SK-N-SH (cell line): ENCODE measurements at places on chromosomes 6 and 20. TPM values are rescaled to one million over a fixed set of nuclear protein-coding genes. Genes with fewer than 3 reads are reported as not detected.

DNA sequence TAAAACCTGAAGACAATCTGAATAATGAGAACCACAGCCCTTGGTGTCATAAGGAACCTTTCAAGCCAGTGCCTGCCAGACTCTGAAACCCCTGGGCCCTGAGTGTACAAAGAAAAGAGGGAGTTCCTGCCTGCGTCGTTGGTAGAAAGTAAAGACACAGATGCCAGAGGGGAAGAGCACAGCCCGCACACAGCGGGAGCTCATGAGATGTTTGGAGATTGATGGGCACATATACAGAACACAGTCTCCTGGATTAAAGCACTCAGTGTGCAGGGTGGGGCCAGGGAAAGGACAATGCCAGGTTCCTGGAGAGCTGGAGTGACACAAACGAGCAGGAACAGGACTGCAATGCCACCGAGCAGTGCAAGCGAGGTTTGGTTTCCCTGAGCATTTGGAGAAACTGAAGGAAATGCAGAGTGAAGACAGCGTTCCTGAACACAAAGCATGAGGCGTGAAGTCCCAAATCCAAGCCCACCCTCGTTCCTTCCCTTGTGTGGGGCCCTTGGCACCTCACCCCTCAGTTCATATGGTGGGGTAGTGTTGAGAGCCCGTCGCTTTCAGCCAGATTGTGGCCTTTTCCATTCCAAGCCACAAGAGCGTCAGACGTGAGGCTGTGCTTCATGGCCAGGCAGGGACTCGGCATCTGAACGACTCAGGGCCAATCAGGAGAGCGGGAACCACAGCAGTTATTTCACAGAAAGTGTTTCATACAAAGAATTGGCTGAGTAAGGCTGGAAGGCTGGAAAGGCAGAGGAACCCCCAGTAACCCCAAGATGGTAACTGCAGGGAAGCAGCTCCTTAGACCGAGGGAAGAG, 41.0 kb upstream of the RPS6KA2 start:
- DNase-seq: no peak

The ANGPT4 gene
- not detected in 2 replicates for polyA plus RNA-seq

GRCh38 chr20:50513169-50514034, 3.2 kb downstream of the PTPN1 start:
- no peak for DNase-seq

- peak; percentile 54 for DNase-seq
These were observed 4.6 kb downstream of the OR2H2 start for GRCh38 chr6:29589423-29590048.

The TLDC2 gene
- polyA plus RNA-seq: 0.02 and 0.08 TPM in 2 replicates

GRCh38 chr20:16678779-16679178, 51.0 kb upstream of the SNRPB2 start:
- no peak for DNase-seq

DNA sequence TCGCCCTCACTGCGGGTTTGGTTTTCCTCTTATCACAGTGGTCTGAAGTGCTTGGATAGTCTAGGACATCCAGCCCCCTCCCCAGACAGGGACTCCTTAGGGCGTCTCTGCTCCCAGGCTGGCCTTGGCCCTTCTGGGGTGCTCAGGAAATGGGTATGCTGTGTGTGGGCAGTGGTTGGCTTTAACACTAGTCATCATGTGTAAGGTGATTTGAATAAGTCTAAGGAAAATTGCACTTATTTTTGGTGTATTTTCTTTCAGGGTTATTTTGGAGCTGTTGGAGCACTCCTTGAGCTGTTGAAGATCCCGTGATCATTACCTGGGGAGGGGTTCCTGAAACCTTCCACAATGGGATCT, 33.8 kb downstream of the PANK2 start:
- no peak for DNase-seq

DNA sequence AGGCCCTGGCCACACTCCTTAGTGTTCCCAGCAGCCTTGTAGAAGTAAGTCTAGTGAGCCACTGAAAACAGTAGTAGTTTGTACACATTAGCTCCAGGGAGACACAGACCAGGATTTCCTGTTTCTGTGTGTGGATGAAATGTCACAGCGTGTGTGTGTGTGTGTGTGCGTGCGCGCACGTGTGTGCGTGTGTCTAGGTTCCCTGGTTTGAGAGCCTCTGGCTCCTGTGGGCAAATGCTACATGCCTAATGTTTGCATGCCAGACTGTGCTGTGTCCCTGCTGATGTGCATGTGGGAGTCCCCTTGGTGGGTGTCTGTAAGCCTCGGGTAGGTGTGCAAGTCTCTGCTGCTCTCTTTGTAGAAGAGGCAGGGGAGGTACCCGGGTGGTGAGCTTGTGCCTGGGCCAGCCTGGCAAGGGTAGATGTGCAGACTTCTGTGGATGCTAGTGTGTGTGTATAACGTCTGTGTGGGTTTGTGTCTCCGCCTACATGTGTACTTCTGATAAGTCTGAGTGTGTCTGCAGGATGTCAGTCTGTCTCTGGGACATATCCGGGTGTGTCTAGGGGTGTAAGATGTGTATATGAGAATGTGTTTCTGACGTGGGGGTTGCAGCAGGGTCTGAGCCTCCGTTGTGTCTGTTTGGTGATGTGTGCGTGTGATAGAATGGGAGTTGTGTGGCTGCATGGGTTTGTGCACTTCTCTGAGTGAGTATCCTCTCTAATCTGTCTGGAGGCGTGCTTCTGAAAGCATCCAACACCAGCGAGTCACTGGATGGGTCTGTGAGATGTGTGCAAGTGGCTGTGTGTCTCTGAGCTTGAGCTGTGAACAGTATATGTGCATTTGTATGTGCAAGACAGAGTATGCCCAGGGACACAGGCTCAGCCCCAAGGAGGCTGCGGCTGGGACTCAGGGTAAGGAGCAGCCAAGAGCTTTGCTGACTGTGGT, 19.0 kb upstream of the TLDC2 start:
- no peak for DNase-seq

The BCL2L1 gene
- polyA plus RNA-seq: 99.9 and 103 TPM in 2 replicates

DNA sequence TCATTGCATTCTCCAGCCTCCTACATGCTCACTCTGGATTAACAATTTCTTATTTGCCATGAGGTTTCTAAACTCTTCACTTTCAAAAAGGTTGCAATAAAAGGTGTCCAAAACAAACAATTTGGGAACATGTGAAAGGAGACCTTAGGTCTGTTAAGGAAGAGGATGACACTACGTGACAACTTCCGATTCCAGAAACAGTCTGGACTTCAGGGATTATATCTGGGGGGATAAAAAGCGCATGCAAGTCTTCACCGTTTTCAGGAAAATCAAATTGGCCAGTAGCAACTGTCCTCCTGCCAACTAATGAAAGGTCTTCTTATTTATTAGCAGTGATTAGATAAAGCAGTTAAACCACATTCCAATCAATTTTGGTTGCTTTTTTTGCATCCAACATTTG, 1.8 kb downstream of the ZDHHC14 start:
- DNase-seq: no peak

The BMP7 gene
- 0.10 TPM in 1 of 2 replicates, not detected in the other for polyA plus RNA-seq

The EIF6 gene
- polyA plus RNA-seq: 343 and 356 TPM in 2 replicates

GRCh38 chr6:86215323-86215722, 572.6 kb upstream of the SYNCRIP start:
- DNase-seq: peak; percentile 48

DNA sequence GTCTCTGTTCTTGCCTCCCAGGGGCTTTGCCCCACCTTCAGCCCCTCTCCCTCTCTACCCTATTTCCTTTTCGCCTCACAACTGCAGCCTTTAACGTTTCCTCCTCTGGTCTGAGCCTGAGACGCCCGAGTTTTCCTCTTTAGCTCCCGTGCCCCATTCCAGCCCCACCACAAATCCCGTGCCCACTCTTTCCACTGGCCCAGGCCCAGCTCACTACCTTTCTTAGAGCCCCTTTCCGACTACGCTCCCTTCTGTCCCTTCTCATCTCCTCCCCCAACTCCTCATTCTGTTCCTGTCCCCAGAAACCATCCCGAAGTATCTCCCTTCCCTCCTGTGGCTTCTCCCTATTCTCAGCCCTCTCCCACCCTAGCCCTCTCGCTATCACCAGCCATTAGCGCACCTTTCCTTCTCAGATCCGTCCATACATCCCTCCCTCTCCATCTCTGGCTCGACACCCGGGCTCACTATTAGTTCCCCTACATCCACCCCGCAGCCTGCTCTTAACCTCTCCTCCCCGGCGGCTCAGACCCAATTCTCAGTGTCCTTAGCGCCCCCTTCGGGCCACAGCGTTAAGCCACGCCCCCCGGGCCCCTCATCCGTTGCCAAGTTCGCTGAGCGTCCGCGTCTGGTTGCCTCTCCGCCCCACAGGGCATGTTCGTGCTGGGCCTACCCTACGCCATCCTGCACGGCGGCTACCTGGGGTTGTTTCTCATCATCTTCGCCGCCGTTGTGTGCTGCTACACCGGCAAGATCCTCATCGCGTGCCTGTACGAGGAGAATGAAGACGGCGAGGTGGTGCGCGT, 2.7 kb downstream of the SLC32A1 start:
- peak; percentile 90 for DNase-seq

GRCh38 chr6:3370361-3371221, 86.3 kb downstream of the SLC22A23 start:
- DNase-seq: no peak

- no peak for DNase-seq
These were observed 956 bp downstream of the CHRNA4 start for GRCh38 chr20:63359937-63360849.

DNA sequence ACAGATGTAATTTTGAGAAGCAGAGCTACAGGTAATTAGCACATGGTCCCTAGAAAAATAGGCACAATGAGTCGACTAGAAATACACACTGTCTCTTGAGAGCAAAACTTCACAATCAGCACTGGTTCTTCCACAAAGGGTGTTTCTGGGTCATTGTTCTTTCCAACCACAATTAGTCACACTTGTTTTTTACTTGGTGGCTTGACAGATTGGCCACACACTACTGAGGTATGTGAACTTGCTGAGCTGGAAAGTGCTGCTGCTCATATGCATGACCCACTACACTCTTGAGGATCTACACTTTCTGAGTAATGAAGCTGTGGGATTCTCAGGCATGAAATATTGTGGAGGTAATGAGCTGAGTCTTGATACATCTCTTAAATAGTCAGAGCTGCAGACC, 347.7 kb downstream of the BCKDHB start:
- no peak for DNase-seq

The MGME1 gene
- 7.9 and 10.2 TPM in 2 replicates for polyA plus RNA-seq

GRCh38 chr20:4956200-4956810, 45.0 kb downstream of the SLC23A2 start:
- peak; percentile 61 for DNase-seq

The KIFC1 gene
- polyA plus RNA-seq: 29.6 and 35.9 TPM in 2 replicates

- no peak for DNase-seq
These were observed 87.0 kb downstream of the OR2B2 start for GRCh38 chr6:27825025-27825793.

DNA sequence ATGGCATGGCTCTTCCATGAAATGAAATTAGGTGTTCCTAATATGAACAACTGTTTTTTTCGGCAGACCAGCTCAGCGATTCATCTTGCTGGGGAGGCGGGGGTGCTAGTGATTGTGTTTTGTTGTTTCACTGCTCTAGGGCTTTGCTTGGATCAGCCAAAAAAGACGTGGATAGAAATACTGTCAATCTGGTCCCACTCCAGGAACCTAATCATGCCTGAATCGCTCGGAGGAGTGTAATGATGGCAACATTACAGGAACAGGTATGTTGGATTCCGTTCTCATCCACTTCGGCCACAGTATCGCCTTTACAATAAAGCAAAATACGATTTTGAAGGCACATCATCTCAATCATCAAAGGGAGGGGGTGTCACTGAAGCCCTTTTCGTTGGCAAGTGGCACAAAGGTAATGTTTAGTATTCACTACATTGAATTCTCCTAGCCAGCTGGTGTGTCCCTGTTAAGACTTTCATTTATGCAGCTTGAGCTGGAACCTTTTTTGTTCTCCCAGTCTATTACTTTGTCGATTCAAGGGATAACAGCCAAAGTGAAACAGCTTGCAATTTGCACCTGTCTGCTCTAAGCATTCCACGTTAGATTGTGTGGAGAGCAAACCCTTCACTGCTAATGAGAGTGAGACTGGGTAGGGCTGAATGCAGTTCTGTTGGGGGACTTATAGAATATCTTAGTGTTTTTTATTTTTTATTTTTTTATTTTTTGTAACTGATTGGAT, 477.7 kb downstream of the TFAP2A start:
- no peak for DNase-seq

DNA sequence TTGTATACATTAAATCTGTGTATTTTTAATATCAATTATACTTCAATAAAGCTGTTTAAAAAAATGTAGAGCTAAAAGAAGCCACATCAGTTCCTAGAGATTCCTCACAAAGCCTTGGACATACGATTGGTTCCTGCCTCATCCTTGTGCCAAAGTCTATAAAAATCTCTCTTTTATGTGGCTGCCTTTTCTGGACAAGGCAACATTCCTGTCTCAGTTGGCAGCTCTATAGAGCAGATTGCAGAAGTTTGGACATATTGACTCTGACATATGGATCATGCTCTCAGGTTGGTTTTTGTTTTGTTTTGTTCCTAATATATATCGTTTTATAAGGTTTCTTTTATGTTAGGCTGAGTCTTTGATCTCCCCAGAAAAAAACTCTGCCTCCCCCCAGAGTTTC, 148.9 kb downstream of the MAFB start:
- no peak for DNase-seq

GRCh38 chr20:44217342-44218092, 6.9 kb upstream of the OSER1 start:
- DNase-seq: peak; percentile 62
